IMR-90 (cell line): ENCODE measurements at places on chromosomes 5 and 9.
A peak's percentile ranks its signal among the peaks of the same experiment; 100 is the strongest.

DNA sequence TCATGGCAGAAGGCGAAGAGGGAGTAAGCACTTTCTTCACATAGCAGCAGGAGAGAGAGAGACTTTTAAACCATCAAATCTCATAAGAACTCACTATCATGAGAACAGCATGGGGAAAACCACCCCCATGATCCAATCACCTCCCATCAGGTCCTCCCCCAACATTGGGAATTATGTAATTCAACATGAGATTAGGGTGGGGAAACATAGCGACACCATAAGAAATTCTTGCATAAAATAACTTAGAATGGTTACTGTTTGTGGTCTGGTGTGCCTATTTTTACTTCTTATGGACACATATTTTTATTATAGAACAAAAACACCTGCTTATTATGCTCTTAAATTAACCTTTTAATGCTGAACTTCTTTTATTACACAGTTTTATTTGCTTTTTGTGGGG is 298.1 kb downstream of the PJA2 start:
- no peak for DNase-seq

DNA sequence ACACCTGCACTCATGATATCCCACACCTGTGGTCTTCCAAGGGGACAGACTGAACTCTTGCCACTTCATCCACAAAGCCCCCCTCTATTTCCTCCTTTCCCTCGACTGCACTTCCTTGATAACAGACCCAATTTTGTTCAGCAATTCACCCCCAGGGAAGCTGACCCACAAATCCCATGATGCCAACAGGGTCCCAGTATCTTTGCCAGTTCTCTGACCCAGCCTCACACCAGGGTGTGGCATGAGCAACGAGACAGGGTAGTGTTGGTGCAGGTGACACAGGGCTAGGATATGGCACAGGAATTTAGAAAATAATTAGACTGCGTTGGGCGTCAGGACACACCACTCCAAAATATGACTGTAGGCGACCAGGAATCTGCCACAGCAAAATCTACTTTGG is 30.2 kb upstream of the KCNIP1 start:
- no peak for DNase-seq

GRCh38 chr9:126984969-126985368 is 70.4 kb downstream of the RALGPS1 start:
- no peak for DNase-seq

DNA sequence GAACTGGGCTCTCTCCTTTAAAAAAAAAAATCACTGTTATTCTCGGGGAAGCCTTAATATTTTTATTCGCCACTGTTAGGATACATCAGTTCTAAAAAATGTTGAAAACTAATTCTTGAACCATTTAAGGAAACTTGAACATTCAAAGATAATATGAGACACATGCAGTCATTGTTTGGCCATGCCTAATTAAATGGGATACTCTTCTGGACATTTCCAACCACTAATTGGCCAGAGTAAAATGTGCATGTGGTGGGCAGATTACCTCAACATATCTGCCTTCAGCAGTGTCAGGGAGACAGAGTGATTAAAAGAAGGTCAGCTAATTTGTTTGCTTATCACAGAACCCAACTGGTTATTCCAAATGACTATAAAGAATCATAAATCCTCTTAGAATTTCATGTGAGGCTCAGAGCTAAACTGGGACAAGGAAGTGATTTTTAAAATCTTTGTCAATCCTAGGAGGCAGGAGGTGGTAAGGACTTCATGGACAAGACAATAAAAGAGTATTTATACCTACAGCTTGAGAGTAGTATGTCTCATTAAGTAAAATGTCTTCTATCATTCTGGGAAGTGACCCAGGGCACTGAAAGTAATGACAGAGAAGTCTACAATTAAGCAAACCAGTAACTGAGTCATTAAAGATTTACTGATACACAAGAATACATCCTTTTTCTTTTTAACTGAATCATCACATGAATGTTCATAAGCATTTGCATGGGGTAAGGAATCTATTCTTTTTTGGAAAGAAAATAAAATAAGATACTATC is 242.9 kb upstream of the TRPM3 start:
- no peak for DNase-seq

GRCh38 chr9:87551772-87552217 is 54.1 kb downstream of the DAPK1 start:
- no peak for DNase-seq

DNA sequence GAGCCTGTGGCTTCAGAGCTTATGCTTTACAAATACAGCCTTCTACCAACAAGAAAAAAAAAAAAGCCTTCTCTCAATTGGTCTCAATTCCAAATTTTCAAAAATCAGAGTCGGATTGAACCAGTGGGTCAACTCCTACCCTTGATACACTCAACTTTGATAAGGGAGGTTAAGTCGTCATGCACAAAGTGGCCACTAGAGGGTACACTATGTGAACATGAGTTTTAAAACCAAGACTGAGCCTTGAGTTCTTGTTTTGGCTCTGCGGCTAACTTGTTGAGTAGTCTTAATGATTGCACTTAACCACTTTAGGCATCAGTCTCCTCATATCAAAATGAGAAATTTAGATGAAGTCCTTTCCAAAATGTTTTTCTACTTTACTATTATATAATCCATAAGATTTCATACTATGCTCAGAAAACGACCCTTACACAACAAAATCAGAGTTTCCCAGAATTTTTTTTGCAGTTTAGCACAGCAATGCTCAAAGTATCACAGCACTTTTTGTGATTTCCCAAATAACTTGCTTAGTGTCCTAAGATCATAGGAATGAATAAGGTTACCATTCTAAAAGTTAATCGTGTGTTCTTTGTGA is 92.9 kb upstream of the MTAP start:
- peak; percentile 53 for DNase-seq

GRCh38 chr5:53326424-53327153 is 153.8 kb upstream of the FST start:
- DNase-seq, result peak; percentile 18

DNA sequence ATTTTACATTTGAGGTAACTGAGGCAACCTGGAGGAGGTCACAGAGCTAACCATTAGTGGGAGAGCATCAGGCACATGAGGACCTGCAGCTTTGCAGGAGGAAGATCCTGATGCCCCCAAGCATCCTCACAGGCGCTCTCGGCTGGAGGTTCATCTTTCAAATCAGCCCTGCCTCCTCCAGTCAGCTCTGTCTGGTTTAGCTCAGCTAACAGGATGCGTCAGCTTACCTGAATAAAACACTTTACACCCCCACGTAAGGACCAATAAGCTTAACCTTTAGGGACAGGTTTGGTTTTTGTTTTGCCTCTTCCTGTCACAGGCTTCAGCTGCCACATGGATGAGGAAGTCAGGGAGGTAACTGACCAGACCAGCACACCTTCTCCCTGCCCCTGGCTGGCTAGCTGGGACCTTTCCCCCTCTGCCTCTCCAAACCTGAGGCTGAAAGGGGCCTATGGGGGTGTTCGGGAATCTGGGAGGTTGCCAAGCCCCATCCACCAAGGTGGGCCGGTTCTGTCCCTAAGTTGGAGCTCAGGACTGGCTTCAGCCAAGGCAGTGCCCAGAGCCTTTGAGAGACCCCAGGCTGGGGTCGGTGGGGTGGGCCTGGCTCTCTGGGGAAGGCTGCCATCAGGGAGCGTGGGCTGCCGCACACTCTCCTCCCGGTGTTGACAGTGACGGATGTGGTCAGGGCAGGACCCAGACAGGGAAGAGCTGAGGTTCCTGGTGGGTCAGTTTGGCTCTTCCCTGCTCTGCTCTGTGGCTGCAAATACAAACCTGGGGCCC is 20.0 kb upstream of the FCN1 start:
- DNase-seq, result no peak

GRCh38 chr5:108083232-108083631 is 298.7 kb downstream of the FBXL17 start:
- no peak for DNase-seq

GRCh38 chr9:123407217-123407851 is 51.3 kb downstream of the CRB2 start:
- DNase-seq, result peak; percentile 33
